NCI-H345 (cell line): ENCODE measurements at places on chromosomes 1 and 21.

GRCh38 chr21:42040411-42041180 lies 30.4 kb upstream of the ZBTB21 start:
- no peak for DNase-seq

- no peak for DNase-seq
These were observed 109.4 kb upstream of the GUCA2B start for GRCh38 chr1:42043811-42044210.

DNA sequence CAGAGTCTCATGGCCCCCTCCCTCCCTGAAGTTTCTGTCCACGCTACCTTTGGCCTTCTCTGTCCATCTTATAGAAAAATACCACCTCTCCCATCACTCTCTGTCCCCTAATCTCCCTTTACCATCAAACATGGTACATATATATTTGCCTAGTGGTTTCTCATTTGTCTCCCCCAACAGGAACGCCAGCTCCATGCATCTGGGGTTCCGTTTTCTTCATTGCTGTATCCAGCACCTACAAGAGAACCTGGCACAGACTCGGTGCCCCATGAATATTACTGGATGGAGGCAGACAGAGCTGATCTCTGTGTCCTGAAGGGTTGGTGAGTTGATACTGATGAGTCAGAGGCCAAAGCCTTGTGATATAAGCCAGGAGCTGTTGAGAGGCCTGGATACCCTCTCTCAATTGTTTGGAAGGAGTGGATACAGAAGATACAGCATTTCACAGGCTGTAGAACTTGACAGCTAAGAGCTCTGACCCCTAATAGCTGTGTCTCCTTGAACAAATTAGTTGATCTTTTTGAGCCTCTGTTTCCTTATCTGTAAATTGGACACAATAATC lies 21.9 kb downstream of the HEYL start:
- no peak for DNase-seq

GRCh38 chr1:50644447-50645105 lies 221.3 kb upstream of the DMRTA2 start:
- no peak for DNase-seq

- no peak for DNase-seq
These were observed 60.5 kb downstream of the ERI3 start for GRCh38 chr1:44294588-44295007.
